ENCODE measurements at places on chromosomes 5 and 9.
A peak's percentile ranks its signal among the peaks of the same experiment; 100 is the strongest.

- DNase-seq, result no peak
Measured at GRCh38 chr9:79279356-79279755, 292.4 kb upstream of the TLE4 start.

DNA sequence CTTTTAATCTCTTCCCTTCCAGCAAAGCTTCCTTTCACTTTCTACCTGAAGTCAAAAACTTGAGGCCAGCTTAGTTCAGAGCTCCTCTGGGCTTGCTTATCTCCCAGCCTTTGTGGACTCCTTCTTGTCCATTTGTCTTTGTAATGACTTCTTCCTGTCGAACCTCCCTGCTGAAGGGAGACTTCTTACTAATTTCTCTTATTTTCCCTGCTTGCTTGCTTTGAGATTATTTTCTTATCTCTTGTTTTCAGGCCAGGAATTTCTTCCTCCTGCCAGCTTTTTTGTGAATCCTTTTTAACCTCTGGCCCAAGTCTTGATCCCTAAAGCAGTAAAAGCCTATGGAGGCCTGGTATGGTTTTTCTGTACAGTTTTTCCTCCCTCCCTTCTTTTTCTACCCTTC lies 46.8 kb upstream of the DHFR start:
- no peak for DNase-seq

GRCh38 chr9:81592887-81593266 lies 96.5 kb downstream of the TLE1 start:
- DNase-seq, result no peak

DNA sequence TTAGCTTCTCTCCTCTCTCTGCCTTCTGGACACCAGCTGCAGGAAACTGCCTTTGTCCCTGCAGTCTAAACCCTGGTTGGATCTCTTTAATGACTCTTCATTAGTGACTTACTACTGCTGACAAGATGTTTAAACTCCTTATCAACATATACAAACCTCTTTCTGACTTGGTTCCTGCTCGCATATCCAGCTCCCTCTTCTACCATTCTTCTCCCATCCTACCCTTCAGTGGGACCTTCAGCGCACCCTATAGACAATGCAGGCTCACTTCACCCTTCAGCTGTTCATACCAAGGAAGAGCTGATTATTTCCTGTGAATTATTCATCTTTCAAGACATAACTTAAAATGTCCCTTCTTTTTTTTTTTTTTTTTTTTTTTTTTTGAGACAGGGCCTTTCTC lies 436.5 kb downstream of the KIAA0825 start:
- DNase-seq, result no peak

DNA sequence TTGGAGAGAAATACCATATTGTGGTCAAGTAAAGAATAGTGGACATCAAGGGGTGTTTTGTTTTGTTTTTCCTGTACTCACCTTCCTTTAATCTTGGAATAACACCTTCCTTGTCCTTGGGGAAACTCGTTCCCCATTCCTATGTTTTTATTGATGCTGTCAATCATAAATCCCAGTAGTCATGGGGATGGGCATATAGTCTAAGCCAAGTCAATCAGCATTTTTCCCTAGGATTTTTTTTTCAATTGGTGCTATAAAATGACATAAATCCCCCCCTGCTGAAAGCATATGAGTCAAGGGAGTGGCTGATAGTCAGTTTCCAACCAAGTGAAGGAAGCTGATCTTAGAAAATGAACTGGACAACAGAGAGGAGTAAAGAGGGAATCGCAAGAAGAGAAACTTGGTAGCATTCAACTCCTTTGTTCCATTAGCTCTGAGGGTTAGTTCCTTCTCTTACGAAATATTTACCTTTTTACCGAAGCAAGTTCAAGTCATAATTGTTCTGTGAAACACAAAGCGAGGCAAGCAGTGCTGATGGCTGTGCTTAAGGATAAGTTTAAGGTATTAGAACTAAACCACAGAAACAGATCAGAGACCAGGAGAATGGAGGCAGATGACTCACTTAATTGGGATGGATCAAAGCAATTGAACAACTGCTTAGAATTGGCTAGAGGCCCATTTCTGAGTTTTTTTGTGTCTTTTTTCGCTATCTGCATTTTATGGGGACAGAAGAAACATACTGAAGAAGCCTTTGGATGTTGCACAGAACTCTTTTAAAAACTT lies 218.6 kb downstream of the SEMA6A start:
- DNase-seq, result peak; percentile 26
